ENCODE measurements at places on chromosomes 1 and 21. TPM values are rescaled to one million over a fixed set of nuclear protein-coding genes. Genes with fewer than 3 reads are reported as not detected.
A peak's percentile ranks its signal among the peaks of the same experiment; 100 is the strongest.

Gene GNAT2
- not detected for total RNA-seq

Gene SLC9C2
- total RNA-seq: not detected

Gene AMIGO1
- 10.3 TPM for total RNA-seq

Gene SLC37A1
- 6.7 TPM for total RNA-seq

Gene ANKRD35
- total RNA-seq: 6.6 TPM

Gene CAPZB
- 93.6 TPM for total RNA-seq

GRCh38 chr1:33272930-33273329 is 16.6 kb downstream of the ZNF362 start:
- H3K27me3 ChIP-seq: no peaks in the 10 kb centered on the region
- H3K36me3 ChIP-seq: peaks cover 9% of the 10 kb centered on the region
- no peak for DNase-seq
- no peak overlapping the region for H3K4me3 ChIP-seq

DNA sequence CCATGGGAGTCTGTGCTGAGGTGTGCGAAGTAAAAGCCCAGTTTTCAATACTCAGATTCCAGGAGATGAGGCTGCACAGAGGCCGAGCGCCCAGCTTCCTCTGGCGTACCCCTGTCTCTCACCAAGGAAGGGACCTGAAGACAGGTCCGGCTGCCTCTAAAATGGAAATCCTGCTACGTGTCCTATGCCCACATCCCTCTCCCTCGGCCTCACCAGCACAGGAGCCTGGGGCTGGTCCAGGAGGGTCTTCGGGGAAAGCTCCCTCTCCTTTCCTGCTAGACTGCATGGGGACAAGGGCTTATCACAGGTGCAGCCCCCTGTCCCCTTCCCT is 392 bp downstream of the MRPL55 start:
- DNase-seq: no peak
- H3K36me3 ChIP-seq: no peaks in the 10 kb centered on the region
- H3K4me3 ChIP-seq: peak overlapping the region; percentile 99
- H3K27ac ChIP-seq: peak overlapping the region; percentile 99

DNA sequence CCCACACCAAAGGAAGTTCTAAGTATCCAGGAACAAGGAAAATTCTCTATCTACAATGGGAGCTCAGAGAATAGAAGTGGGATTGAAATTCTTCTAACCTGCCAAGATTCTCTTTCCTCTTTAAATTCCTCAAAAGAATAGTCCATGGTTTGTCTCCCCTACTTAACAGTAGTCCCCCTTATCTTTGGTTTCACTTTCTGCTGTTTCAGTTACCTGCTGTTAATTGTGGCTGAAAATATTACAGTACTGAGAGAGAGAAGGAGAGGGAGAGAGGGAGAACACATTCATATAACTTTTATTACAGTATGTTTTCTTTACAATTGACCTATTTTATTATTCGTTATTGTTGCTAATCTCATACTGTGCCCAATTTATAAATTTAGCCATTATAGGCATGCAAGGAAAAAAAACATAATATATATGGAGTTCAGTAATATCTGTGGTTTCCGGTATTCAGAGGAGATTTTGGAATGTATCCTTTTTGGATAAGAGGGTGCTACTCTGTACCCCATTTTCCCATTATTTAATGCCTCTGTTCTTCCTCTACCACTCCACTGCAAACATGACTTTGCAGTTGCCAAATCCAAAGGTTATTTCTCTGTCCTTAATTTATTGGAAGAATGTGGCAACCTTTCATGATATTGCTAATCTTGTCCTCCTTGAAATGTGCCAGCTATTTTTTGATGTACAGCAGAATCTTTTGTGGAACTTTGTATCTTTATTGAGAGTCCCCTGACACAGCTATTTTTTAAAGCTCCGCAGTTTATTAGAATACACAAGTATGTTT is 68.0 kb downstream of the USP25 start:
- DNase-seq: no peak
- H3K4me1 ChIP-seq: peaks cover 7% of the 10 kb centered on the region
- H3K27me3 ChIP-seq: no peaks in the 10 kb centered on the region
- H3K27ac ChIP-seq: no peak overlapping the region

- H3K27me3 ChIP-seq: no peaks in the 10 kb centered on the region
- H3K27ac ChIP-seq: no peak overlapping the region
- no peaks in the 10 kb centered on the region for H3K36me3 ChIP-seq
- H3K4me3 ChIP-seq: no peak overlapping the region
These were observed 368.0 kb upstream of the PRMT6 start for GRCh38 chr1:106688446-106688845.

- peaks cover 7% of the 10 kb centered on the region for H3K4me1 ChIP-seq
- H3K27me3 ChIP-seq: no peaks in the 10 kb centered on the region
- H3K36me3 ChIP-seq: no peaks in the 10 kb centered on the region
- DNase-seq: no peak
These were observed 270.3 kb downstream of the SDCCAG8 start for GRCh38 chr1:243526180-243526579.

DNA sequence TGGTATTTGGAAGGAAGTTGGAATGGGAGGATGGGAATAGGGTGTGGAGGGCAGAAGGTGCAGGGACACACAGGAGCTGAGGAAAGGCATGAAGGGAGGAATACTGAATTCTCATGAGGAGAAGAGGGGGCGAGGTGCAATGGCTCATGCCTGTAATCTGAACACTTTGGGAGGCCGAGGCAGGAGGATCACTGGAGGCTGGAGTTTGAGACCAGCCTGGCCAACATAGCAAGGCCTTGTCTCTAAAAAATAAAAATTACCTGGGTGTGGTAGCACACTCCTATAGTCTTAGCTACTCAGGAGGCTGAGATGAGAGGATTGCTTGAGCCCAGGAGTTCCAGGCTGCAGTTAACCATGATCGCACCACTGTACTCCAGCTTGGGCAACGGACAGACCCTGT is 117.3 kb downstream of the DTL start:
- no peak overlapping the region for H3K27ac ChIP-seq
- H3K36me3 ChIP-seq: no peaks in the 10 kb centered on the region
- no peaks in the 10 kb centered on the region for H3K27me3 ChIP-seq
- DNase-seq: no peak

- H3K27me3 ChIP-seq: no peaks in the 10 kb centered on the region
- H3K27ac ChIP-seq: no peak overlapping the region
- no peak overlapping the region for H3K4me3 ChIP-seq
- H3K4me1 ChIP-seq: no peaks in the 10 kb centered on the region
- no peaks in the 10 kb centered on the region for H3K36me3 ChIP-seq
- no peak for DNase-seq
These were observed 3.1 kb upstream of the APCS start for GRCh38 chr1:159584536-159584935.

- no peak overlapping the region for H3K27ac ChIP-seq
- H3K4me1 ChIP-seq: peaks cover 46% of the 10 kb centered on the region
- no peaks in the 10 kb centered on the region for H3K27me3 ChIP-seq
- no peak for DNase-seq
- H3K4me3 ChIP-seq: no peak overlapping the region
These were observed 221.9 kb downstream of the PBX1 start for GRCh38 chr1:164780863-164781262.

GRCh38 chr1:215219372-215219771 is 136.8 kb downstream of the KCNK2 start:
- H3K27ac ChIP-seq: no peak overlapping the region
- H3K4me3 ChIP-seq: no peak overlapping the region

GRCh38 chr1:183238071-183238470 is 52.0 kb downstream of the LAMC2 start:
- no peak overlapping the region for H3K27ac ChIP-seq
- H3K27me3 ChIP-seq: no peaks in the 10 kb centered on the region
- H3K4me3 ChIP-seq: no peak overlapping the region
- no peaks in the 10 kb centered on the region for H3K4me1 ChIP-seq

GRCh38 chr1:110112656-110113055 is 413 bp downstream of the UBL4B start:
- no peak for DNase-seq
- H3K4me1 ChIP-seq: no peaks in the 10 kb centered on the region
- H3K4me3 ChIP-seq: no peak overlapping the region
- H3K36me3 ChIP-seq: no peaks in the 10 kb centered on the region
- H3K27ac ChIP-seq: no peak overlapping the region

- H3K27me3 ChIP-seq: no peaks in the 10 kb centered on the region
- H3K36me3 ChIP-seq: peaks cover 57% of the 10 kb centered on the region
- H3K4me3 ChIP-seq: no peak overlapping the region
- H3K27ac ChIP-seq: no peak overlapping the region
These were observed 14.8 kb downstream of the NENF start for GRCh38 chr1:212447478-212447877.

GRCh38 chr1:31397360-31398095 is 15.5 kb upstream of the SERINC2 start:
- H3K36me3 ChIP-seq: no peaks in the 10 kb centered on the region
- peaks cover 6% of the 10 kb centered on the region for H3K27me3 ChIP-seq
- no peak overlapping the region for H3K4me3 ChIP-seq
- H3K4me1 ChIP-seq: peaks cover 10% of the 10 kb centered on the region
- H3K27ac ChIP-seq: no peak overlapping the region
- no peak for DNase-seq

- H3K27me3 ChIP-seq: peaks cover 2% of the 10 kb centered on the region
- H3K4me1 ChIP-seq: no peaks in the 10 kb centered on the region
These were observed 4.7 kb upstream of the G0S2 start for GRCh38 chr1:209670441-209671082.

GRCh38 chr1:191977874-191978506 is 180.3 kb upstream of the RGS18 start:
- no peaks in the 10 kb centered on the region for H3K36me3 ChIP-seq
- H3K27me3 ChIP-seq: no peaks in the 10 kb centered on the region
- H3K4me3 ChIP-seq: no peak overlapping the region

DNA sequence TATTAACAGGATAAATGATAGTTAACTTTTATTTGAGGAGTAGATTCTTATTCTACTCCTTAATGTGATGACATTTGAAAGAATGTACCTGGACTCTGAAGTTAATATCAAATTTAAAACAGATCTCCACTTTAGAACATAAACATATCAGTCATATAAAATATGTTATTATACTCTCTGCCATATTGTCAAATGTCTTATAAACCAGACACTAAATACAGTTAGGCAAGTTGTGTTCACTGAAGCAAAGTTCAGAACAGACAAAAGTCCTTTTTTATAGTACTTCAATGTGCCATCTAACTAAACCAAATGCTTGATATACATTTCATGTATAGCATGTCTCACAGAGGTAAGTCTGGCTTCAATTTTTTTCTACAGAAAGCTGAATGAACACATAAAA is 285.2 kb downstream of the AKT3 start:
- H3K4me1 ChIP-seq: no peaks in the 10 kb centered on the region
- no peak overlapping the region for H3K27ac ChIP-seq
- H3K27me3 ChIP-seq: no peaks in the 10 kb centered on the region
- no peak for DNase-seq
- peaks cover 46% of the 10 kb centered on the region for H3K36me3 ChIP-seq

All from tibial nerve (tissue), 4 donors.